ENCODE measurements at places on chromosomes 6 and 20.
A peak's percentile ranks its signal among the peaks of the same experiment; 100 is the strongest.

GRCh38 chr6:42166444-42167141 is 6.6 kb upstream of the GUCA1A start:
- DNase-seq: peak; percentile 54

DNA sequence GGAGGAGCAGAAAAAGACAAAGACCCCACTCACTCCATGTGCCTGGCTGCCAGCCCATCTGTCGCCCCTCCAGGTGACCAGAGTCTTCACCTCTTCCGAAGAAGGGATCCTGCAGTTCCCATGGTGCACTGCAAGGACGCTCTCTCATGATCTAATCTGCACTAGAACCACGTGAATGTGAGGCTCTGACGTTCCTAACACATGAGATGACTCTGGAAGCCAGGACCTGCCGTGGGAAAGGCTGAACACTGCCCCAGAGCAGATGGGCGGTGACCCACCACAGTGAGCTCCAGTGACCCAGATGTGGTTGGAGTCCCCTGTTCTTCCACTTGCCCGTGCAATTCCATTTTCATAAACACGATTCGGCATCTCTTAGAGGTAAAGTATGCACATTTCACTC is 39.6 kb upstream of the PDE10A start:
- DNase-seq: no peak

GRCh38 chr20:53873230-53873604 is 197.2 kb downstream of the BCAS1 start:
- DNase-seq: no peak

DNA sequence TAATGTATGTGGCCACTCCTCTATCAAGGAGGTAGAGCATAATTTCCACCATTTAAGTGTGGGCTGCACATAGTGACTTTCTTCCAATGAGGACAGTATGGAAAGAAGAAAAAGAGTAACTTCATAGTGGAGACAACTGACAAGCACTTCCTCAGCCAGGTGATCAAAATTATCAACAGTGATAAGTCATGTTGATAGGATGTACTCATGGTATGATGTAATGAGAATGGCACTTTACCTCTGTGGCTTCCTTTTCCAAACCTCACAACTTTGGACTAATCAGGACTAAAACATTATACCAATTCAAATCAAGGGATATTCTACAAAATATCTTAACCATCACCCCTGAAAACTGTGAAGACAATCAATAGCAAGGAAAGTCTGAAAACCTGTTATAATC is 302.3 kb upstream of the CITED2 start:
- no peak for DNase-seq

GRCh38 chr6:44064948-44065272 is 62.3 kb downstream of the MRPL14 start:
- DNase-seq: no peak

GRCh38 chr6:165584541-165584940 is 78.5 kb downstream of the PDE10A start:
- DNase-seq: no peak

DNA sequence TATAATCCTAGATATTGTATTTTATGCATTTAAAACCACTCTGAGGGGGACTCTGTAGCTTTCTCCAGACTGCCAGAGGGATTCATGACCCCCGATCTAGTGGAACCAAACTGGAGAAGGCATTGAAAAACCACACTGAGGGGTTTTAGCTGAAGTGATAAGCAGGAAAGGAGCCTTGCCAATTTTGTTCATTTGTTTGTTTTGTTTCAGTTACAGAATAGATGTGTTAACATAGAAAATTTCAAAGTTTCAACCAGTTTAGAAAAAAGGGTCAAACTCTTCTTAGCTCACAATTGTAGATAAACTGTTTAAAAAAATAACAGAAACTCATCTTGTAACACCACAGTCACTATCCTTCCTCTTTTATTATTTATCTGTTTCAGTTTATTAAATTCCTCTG is 19.8 kb downstream of the TAB2 start:
- no peak for DNase-seq

DNA sequence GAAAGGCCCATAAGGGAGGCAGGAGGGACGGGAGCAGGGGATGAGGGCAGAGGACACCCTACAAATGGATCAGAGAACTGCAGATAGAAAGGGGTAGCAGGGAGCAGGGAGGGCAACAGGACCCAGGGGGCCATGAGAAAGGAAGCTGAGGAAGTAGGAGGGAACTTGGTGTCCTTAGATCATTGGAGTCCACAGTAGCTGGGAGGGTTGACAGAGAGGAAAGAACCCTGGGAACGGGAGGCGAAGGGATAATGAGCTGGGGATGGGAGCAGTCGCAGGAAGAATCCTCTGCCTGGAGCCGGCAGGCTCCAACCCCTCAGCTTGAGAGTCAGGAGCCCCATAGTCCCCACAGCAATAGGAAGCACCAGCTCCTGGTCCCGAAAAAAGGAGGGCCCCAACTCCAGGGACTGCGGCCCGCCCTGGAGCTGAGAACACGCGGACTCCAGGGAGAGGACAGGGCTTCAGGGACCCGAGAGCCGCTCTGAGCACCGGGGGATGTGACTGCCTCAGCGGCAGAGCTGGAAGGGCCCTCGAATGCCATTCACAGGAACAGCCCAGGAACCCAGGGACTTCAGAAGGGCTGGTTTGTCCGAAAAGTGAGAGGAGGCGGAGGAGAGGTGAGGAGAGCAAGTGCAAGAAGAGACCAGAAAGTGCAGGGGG is 32.7 kb downstream of the HLA-A start:
- DNase-seq: no peak

GRCh38 chr6:169935348-169935718 is 183.9 kb downstream of the ERMARD start:
- DNase-seq: no peak

DNA sequence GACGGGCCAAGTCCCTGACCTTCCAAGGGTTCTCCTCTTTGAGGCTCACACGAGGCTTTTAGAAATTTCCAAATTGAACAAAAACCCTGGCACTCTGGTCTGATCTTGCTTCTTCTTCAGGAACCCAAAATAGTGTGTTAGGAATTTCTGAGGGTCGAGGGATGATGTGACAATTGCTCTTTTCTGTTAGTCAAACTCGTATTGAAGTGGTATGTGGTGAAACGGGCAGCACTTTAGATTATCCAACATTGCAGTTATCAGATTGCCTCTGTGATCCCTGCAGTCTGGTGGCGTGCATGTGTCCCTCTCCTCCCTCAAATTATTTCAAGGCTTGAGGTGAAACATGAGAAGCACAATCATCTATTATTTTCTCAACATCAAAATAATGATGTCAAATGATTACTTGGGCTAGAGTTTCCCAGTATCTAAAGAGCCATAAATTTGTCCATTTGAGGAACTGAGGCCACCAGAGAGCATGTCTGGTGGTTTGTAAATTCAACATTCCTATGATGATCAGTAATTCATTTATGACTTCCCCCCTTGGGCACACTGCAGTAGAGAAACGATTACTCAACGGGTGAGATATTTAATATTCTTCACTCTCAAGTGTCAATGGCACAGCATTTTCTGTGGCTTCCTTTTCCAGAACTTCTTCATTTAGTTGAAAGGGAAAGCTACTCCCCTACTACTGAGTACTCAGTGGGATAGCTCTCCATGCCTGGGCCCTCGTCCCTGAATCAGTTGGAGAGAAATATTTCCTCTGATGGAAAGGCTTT is 308.6 kb upstream of the MAP3K7 start:
- no peak for DNase-seq

- no peak for DNase-seq
Measured at GRCh38 chr20:25544734-25545133, 40.6 kb downstream of the NINL start.

DNA sequence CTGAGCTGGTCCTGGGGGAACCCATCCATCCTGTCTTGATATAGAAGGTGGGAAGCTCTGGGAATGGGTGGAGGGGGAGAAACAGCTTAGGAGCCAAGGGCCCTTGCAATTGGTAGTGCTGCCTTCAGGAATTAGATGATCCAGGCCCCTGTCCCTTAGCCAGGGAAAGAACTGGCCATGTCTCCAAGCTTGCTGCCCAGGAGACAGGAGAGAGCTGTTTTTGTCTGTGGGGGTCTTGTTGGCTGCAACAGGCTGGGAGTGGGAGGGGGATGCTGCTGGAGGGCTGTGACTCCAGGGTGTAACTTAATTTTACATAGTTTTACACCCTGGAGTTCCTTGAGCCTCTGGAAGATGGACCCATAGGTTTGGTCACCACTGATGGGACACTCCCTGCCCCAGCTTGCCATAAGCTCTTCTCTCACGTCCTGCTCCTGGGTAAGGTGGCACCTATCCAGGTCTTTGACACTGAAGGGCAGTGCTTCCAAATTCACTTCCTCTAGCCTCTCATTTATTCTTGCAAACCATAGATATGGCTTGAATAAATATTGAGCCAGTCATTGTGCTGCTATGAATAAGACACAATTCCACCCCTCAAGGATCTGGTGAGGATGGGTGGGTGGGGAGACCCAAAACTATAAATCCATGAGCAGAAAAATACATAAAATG is 16.8 kb downstream of the VEGFA start:
- DNase-seq: no peak

GRCh38 chr6:84926189-84927155 is 162.1 kb upstream of the TBX18 start:
- DNase-seq: no peak

DNA sequence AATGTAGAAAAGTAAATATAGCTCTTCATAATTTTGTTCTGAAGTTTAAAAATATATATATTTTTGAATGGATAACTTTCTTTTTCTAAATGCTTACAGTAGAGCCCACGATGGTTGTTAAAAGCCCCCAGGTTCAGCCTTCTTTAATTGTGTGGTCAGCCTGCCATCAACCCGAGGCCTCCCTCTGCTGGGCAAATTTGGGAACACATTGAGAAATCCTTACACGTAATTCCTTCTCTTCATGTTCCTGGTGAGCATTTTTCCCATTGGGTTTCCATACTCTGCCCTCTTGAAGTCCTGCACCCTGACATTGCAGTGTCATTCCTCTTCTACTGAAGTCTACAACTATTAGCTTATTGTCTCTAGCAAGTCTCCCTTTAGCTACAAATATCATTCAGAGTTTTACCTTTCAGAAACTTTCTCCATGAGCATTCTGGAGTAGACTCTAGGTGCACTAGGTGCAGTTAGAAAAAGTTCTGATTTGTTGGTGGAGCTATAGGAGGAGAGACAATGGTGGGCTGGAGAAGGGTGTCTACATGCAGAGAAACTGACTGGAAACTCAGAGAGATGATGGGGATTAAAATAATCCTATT is 40.6 kb downstream of the TRIM38 start:
- DNase-seq: no peak

- no peak for DNase-seq
Measured at GRCh38 chr6:104050455-104050854, 809.3 kb downstream of the HACE1 start.

DNA sequence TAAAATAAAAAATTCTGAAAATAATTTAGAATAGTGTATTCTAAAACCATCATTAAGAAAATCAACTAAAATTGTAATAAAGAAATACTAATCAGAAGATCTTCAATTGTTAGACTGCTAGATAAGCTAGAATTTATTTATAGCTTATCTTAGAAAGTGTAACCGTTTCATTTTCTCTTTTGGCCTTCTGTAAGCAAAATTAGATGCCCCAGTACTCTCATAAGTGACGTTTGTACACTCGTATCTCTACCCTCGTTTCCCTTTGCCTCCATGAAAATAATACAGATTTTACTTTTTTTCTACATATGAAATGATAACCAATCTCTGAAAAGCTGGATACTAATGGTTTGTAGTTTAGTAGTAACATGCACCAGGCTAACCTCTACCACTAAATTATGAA is 19.8 kb downstream of the DSE start:
- DNase-seq: no peak

DNA sequence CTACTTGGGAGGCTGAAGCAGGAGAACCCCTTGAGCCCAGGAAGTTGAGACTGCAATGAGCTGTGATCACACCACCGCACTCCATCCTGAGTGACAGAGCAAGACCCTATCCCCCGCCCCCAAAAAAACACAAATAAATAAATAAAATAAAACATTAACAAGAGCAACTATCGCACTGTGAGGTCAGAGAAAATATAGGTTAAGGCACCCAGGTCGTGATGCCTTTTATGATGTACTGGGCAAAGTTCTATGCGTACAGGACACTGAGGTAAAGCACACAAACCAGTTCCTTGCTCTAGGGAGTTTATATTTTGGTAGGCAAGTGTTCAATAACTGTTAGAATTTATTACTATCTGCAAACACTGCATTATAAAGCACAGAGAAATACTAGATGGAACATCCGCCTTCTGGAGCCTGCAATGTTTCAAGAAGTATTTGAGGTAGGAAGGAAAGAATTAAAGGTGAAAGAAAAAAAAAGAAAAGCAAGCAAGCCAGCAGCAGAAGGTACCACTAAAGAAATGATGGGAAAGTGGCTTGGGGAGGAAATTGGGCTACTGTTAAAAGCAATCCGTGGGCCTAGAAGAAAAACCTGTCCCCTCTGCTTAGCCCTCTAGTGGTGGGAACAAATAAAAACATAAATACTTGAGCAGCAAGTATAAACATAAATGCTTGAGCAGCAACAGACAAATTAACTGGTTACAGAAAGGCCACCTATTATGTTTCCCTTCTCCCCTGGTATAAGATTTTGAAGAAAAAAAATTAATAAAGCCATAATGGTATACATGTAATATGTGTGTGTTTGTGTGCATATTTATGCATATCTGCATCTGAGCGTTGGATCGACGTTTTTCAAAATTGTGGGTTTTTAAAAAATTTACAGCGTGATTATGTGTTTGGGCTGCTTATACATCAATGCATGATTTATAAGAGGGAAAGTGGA is 128.0 kb downstream of the PHACTR1 start:
- DNase-seq: no peak

- no peak for DNase-seq
Measured at GRCh38 chr20:823574-823902, 10.0 kb upstream of the FAM110A start.

DNA sequence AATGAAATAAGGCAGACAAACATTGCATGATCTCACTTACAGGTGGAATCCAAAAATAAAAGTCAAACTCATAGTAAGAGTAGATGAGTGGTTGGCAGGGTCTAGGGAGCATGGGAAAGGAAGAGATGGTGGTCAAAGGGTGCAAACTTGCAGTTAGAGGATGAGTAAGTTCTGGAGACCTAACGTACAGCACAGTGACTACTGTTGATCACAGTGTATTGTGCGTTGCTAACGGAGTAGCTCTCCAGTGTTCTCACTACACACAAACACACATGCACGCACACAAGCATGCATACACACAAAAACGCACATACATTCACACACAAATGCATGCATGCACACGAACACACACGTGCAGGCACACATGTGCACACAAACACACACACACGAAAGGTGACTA is 54.9 kb downstream of the LY86 start:
- DNase-seq: no peak

DNA sequence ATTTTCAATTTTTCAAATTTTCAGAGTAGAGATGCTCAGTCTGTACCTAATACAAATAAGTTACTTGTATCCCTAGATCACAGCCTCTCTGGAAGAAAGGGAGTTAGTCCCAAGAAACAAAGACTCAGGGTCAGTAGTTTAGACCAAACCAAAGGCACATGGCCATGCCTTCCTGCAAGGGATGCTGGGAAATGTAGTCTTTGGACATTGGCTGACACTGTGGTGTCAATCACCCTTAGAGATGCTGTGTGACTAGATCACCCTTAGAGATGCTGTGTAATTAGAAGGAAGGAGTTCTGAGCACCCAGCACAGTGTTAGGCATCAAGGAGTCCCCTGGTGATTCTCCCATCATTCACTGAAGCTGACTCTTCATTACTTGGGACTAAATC is 202.1 kb downstream of the NFATC2 start:
- no peak for DNase-seq

Measured in stimulated activated CD4-positive, alpha-beta T cell treated with anti-CD3 and anti-CD28 coated beads, TNF-alpha, amount 100 ng/mL, for 4 hours (primary cell).